ENCODE measurements at places on chromosomes 7 and 10. TPM values are rescaled to one million over a fixed set of nuclear protein-coding genes. Genes with fewer than 3 reads are reported as not detected.

- DNase-seq, result no peak
These were observed 10.7 kb downstream of the CALD1 start for GRCh38 chr7:134789967-134790685.

DNA sequence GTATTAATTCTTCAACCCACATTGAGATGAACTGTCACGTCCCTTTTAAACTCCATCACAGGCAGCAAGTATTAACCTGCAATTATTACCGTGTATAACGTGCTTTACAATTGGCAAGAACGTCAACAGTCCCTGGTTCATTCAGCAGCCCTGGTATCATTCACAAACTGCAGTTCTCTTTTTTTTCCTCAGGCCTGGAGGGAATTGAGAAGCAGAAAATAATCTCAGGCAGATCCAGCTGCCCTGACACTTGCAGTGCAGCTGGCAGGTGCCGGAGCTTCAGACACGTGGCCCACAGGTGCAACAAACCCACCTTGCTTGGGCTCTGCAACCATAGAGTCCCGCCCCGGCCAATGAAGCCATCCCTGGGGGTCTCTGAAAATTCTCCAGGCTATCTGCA lies 137.3 kb downstream of the PLXNA4 start:
- DNase-seq, result no peak

DNA sequence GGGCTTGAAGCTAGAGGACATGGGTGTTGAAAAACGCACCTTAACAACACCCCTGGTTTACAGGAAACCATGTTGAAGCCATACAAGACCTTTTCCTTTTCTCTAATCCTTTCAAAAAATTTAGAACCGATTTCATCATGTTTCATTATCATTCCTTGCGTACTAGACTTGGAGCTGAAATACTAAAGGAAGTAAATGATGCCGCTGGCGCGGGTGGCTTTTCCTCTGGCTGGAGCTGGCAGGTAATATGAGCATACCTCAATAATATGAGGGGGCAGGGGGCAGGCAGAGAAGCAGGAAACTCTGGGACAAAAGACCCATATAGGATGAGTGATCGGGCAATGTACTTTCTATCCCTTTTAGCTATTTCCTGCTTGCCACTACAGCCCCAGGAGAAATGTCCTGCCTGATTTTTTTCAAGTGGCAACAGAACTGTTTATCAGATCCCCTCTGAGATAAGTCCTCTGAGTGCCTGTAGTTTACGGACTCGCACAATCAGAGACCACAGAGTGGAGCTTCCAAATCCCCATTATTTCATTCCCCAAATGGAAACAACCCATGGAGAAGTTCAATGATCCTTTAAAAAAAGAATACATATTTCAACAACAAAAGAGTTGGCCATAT lies 450.1 kb downstream of the KCNMA1 start:
- no peak for DNase-seq

DNA sequence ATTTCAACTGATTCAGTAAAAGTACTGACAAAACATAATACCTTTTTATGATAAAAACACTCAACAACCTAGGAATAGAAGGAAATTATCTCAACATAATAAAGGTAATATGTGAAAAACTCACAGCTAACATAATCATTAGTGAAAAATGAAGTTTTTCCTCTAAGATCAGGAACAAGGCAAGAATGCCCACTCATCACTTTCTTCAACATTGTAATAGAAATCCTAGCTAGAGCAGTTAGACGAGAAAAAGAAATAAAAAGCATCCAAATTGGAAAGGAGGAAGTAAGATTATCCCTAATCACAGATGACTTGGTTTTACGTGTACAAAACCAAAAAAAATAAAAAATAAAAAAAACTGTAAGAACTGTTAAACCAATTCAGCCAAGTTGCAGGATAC lies 58.6 kb downstream of the R3HCC1L start:
- DNase-seq, result no peak

- DNase-seq, result no peak
These were observed 73.2 kb downstream of the GRID1 start for GRCh38 chr10:86293396-86293791.

GRCh38 chr10:81949283-81949682 lies 74.3 kb downstream of the NRG3 start:
- no peak for DNase-seq

GRCh38 chr7:106493041-106493731 lies 167.8 kb downstream of the CCDC71L start:
- DNase-seq, result no peak

GRCh38 chr7:129742256-129742655 lies 130.7 kb downstream of the NRF1 start:
- no peak for DNase-seq

DNA sequence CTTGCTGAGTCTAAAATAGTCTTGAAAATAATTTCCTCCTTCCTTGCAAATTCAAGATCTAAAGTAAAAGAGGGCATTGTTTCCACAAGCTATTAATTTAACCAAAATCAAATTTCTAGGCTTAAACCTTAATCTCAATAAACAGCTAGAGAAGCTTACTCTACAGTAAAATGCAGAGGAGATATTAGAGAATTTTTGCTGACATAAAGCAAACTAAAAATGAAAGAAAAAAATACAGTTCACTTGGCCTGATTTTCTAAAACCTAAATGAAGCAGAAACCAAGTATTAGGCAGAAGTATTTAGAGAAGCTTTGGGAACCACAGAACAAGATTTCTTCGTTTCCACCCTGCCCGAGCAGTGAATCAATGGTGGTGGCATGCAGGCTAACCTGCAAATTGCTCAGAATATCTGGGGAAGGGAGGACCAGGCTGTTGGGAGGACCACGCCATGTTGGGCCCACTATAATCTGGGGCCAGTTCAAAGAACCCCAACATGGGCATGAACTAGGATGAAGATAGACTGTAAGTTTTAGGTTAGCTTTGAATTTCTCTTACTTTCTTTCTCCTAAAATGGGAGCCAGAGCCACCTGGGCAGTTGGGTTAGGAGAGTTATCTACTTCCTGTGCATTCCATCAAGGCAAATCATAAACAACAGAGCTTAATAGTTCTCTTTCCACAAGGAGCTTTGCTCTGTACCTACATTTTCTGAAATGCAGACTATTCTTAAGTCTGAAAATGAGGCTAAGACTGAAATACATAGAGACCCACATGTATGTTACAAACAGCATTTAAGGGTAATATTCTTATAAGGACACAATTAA lies 4.1 kb downstream of the LAMB1 start:
- DNase-seq, result peak; percentile 48

GRCh38 chr7:128352153-128352537 lies 8.4 kb upstream of the RBM28 start:
- peak; percentile 72 for DNase-seq

MYOF gene
- 379 TPM for total RNA-seq

GRCh38 chr10:98528166-98528804 lies 81.5 kb upstream of the HPS1 start:
- peak; percentile 63 for DNase-seq

PRTFDC1 gene
- total RNA-seq, result 24.2 TPM
